ENCODE measurements at places on chromosomes 1 and 21.

DNA sequence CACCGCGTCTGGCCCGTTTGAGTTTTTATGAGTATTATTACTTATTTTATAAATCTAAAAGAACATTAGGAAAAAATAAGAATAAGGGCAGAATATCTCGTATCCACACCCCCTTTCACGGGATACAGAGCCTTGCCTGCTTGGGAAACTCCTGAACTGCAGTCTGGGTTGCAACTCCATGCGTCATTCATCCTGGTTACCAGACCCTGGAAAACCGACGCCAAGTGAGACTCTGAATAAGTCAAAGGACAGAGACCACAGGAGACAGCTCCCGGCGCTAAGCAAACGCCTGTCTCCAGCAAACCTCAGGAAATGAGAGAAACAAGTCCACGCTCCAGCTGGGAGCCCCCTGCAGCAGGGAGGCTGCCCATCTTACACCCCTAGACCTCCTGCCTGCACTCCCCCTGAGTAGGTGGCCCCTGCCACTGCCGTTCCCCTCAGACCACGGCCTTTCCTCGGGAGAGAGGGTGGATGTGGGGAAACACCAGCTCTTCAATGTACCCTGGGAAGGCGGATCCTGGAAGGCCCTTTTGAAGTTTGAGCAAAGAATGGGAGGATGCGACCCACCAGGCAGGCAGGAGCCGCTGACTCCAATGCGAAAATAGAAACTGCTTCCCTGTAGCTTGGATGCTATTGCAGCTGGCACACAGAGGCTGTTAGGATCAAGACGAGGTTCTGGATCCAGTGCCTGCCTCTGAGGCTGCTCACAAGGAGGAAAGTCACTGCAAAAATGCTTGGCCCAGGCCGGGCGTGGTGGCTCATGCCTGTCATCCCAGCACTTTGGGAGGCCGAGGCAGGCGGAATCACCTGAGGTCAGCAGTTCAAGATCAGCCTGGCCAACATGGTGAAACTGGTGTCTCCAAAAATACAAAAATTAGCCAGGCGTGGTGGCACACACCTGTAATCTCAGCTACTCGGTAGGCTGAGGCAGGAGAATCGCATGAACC lies 37.7 kb upstream of the GPR157 start:
- DNase-seq: peak; percentile 63

GRCh38 chr1:43367904-43368645 lies at the start of gene ELOVL1:
Gene ELOVL1, minus strand, starts transcription at chr1:43368011. Its CDS starts 2,402 bp downstream, at chr1:43365609.
- peak; percentile 82 for DNase-seq

DNA sequence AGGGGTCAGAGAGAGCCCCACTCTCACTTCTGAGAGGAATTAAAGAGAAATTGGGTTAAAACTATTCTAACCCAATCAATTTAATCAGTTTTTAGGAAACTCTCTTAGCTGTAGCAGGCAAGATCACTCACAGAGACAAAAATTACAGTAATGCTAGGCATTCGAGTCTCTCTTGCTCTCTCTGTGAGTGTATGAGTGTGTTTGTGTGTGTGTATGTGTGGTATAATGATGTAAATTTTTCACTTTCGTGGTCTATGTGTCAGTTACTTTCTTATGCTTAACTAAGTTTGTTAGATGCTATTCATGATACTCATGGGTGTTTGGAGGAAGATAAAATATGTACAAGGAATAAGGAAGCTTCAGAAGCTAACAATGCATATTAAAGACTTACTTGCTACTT lies 131.3 kb downstream of the FASLG start:
- DNase-seq: peak; percentile 50

- no peak for DNase-seq
Measured at GRCh38 chr21:26159869-26160268, 10.7 kb downstream of the APP start.

GRCh38 chr1:233304489-233305102 lies 9.1 kb upstream of the PCNX2 start:
- DNase-seq: peak; percentile 28

- DNase-seq: no peak
Measured at GRCh38 chr1:53652441-53653199, 86.3 kb downstream of the GLIS1 start.

DNA sequence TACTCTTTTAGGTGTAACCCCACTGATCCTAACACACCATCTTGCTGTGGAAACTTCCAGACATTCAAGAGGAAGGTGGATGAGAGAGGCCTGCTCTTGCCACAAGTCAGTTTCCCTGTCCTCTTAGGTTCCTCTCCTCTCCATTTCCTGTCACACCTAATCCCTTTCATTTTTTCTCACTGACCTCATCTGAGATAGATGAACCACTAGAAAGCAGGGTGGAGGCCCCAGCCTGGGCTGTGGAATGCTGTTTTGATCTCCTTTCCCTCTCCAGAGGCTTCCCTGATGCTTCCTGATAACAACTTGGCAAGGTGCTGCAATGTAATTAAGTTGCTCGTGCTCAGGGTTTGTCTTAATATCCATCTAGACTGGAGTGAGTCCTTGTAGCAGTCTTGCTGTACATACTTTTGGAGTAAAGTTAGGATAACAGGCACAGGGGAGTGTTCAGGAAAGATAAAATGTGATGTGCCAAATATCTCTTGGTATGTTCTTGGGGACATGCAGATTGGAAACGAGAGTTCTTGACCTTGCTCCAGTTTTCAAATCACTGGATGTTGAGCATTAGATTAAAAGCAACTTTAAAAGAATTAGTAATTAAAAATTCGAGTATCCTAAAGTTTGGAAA lies 11.2 kb downstream of the LRRC42 start:
- DNase-seq: peak; percentile 54

GRCh38 chr1:167114725-167115124 lies 20.9 kb downstream of the STYXL2 start:
- DNase-seq: no peak

GRCh38 chr21:46356494-46357334 lies 32.8 kb downstream of the PCNT start:
- DNase-seq: no peak

GRCh38 chr1:207002724-207003146 lies 29.8 kb downstream of the C1orf116 start:
- DNase-seq: no peak

DNA sequence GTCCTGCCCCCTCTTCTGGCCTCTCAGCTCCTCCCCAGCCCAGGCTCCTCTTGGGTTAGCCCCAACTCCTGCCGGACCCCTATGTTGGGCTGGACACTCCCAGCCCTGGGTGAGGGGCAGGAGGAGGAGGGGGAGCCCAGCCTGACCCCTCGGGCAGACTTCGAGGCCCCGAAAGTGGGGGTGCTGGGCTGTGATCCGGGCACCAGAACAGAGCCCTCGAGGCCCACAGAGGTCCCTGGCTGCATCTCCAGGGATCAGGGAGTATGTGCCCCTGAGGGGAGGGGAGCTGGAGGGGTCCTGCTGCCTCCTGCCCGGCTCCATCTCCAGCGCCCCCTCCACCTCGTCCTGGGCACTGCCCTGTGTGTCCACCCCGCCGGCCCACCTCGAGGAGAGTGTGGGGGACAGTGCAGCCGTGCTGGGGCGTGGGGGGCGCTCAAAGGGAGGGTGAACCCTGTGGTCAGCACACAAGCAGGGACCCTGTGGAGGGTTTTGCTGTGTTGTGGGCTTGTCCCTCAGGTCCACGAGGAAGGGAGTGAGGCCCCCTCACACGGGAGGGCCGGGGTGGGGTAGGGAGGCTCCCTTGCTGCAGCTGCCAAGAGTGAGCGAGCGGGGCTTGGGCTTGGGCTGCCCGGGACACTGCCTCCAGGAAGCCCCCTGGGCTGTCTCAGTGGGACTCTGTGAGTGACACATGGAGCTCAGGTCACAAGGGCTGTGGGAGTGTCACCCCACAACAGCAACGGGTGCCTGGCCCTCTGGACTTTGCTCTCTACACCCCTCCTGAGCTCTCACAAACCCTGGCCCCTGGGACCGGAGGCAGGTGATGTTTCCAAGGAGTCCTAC lies 54.4 kb downstream of the COL18A1 start:
- no peak for DNase-seq
